ENCODE measurements at places on chromosomes 13 and 19.

DNA sequence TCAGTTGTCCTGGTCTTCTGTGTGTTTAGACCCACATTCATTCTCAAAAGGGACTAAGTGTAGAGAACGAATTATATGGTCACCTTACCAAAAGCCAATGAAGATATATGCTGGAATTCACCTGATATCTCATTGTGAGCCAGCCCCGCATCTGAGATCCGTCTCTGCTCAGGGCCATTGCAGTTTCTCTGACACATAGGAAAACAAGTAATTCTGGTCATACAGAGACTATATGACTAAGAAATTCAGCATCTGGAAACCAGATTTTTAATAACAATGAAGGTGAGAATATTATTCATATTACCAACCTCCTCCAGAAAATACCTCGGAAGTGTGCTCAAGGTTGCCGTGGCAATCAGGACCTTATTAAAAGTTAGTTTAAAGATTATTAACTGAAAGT, 278.6 kb upstream of the EDNRB start:
- DNase-seq: no peak

DNA sequence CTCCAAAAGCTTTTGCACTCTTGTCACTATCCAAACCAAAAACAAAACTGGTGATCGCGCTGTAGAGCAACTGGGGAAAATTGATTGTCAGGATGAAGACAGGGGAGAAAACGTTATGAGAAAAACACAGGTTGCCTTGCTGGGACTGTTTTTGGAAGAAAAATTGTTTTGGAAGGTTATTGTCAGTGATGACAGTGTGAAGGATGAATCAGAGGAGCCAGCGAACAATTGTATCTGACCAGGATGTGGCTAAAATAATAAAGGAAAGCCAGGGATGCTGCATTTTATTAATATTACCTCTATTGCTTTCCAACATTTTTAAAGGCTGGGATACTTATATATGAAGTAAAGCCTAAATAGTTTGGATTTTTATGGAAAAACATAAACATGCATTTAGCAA, 334.0 kb downstream of the SPRY2 start:
- DNase-seq: no peak

GRCh38 chr13:103190841-103191240, 124.6 kb upstream of the SLC10A2 start:
- DNase-seq: no peak

- no peak for DNase-seq
Measured at GRCh38 chr13:98026457-98026857, 73.0 kb downstream of the IPO5 start.

- DNase-seq: no peak
Measured at GRCh38 chr13:42607546-42607945, 33.6 kb downstream of the TNFSF11 start.
